SK-N-DZ (cell line): ENCODE measurements at places on chromosomes 7 and 10.

GRCh38 chr10:70198696-70199466 lies 28.6 kb upstream of the SAR1A start:
- no peak for DNase-seq

DNA sequence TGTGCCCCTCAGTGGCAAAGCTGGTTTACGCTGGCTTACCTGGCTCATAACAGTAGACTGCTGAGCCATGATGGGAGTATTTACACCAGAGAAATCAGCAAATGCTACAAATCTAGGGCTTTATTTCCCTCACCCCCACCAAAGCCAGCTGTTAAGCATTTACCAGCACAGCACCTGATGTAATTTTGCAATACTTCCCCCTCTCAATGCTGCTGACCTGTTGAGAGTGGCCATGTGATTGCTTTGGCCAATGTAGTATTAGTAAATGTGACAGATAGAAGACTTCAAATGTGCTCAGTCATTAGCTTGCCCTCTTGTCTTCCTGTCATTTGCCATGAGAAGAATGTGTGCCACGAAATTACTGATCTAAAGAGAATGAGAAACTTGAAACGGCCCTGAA lies 46.6 kb downstream of the HERPUD2 start:
- no peak for DNase-seq

DNA sequence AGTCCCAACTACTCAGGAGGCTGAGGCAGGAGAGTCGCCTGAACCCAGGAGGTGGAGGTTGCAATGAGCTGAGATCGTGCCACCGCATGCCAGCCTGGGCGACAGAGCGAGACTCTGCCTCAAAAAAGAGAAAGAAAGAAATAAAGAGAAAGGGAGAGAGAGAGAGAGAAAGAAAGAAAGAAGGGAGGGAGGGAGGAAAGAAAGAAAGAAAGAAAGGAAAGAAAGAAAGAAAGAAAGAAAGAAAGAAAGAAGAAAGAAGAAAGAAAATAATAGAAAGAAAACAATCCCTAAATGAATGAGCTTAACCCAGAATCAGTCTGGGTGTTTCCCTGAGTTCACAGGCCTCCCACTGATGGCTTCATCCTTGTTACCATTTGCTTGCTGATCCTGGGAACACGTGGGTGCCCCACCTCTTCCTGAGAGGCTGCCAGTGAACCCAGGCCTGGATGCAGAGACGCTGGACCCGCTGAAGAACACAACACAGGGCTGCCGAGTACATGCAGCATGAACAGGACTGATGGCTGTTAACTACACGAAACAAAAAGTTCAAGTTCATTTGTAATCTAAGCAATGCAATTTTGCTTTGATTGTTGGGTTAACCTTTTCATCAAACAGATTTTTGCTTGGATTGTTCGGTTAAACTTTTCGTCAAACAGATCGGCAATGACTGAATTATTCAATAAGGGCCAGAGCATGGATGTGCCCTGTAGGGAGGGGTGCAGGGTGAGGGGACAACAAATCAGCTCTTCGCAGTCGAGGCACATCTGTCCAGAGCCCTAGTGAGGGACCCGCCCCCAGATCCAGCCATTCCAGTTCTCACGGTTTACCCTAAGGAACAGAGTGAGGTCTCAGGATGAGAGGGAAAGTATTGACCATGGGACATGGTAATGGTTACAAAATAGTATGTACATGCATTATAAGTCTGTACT lies 11.5 kb downstream of the NPFFR1 start:
- no peak for DNase-seq

- DNase-seq: no peak
Observed at GRCh38 chr10:11089272-11089671, 71.6 kb downstream of the CELF2 start.

GRCh38 chr7:78296046-78296597 lies 497.5 kb downstream of the PHTF2 start:
- DNase-seq: no peak

- DNase-seq: no peak
Observed at GRCh38 chr7:29877196-29877595, 70.9 kb downstream of the WIPF3 start.

DNA sequence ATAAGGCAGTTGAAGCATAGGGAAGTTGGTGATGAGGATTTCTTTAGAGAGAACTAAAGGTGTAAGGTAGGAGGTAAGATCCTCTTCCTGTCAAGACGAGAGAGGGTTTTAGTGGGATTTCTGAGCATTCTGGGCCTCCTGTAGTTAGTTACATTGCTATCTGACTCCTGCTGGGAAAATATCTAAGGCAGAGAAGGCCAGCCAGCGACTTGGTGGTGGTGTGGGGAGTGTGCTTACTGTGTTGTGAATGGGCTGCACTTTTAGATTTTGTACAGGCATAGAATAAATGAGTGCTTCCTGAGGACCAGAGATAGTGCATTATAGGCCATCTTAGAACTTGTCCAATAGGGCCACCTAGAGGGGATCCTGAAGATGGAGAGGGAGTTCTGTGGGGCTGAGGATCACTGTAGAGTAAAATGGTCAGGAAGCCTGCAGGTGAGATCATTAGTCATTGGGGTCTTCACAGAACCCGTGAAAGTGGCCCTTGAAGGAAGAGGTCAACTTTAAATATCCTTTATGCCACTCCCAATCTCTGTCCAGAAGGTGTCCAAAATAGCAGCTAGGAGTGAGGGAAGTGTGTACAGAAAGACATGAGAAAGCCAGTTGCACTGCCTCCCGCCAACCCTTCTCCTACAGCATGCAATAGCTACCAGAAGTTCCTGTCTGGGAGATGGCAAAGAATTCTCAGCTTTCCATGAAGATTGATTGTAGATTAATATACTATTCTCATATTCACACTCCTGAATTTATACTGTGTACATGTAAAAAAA lies 266.6 kb downstream of the POLR1F start:
- peak; percentile 43 for DNase-seq

DNA sequence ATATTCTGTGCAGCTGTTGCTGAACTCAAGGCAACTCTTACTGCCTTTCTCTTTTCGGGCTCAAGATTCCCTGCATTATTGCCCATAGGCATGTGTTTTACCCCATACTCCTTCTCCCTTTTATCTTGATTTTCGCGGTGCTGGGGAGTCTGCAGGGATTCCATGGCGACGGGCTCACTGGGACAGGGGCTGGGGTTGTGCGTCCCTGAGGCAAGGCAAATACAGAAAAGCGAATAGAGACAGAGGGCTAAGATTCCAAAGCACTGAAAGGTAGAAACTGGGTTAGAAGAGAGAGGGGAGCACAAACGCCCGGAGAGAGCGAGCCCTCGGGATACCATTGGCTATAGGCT lies 519 bp upstream of the RPP38 start:
- no peak for DNase-seq

DNA sequence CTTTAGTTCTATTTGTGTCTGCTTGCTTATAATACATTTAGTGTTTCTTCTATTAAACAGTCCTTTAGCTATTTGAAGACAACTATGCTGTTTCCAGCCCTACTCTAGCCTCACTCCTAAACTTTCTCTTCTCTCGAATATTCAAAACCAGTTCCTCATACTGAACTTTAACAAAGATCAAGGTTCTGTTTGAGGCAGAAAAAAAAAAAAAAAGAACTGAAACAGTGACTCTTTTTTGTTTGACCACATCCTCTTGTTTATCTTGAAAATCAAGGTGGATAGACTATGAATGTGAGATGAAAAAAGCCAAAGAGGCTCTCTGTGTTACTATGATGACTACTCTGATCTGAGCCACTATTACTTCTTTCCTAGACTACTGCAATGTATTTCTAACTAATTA lies 154.3 kb downstream of the ZNF365 start:
- DNase-seq: no peak

DNA sequence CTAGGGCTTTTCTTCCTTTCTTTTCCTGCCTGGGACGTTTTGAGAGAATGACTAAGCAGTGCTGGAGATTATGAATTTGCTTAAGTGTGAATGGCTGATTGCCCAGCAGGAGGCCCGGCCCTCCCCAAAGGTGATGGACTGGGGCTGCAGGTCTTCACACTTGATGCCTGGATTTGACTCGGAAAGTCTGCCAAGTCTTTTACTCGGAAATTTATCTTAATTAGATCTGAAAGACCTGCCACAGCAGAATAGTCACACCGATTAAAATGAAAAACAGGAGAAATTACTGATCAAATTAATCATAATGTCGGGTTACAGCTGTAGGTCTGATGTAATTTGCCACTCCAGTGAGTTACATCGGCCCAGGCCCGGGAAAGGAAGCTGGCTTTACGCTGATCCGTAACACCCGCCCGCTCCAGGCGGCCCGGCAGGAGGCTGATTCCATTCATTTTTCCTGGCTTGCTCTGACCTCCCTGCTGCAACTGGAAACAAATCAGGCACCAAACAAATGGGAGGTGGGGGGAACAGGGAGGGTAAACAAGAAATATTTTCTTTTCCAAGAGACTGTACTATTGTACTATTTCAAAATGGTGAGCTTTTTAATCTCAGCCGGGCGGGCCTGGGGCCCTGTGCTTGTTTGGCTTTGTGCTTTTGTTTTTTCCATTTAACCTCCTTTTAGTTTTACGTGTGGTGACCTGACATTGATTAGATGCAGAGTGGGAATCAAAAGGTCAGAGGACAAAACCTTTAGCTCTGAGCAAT lies 212.4 kb upstream of the YAE1 start:
- DNase-seq: peak; percentile 88

DNA sequence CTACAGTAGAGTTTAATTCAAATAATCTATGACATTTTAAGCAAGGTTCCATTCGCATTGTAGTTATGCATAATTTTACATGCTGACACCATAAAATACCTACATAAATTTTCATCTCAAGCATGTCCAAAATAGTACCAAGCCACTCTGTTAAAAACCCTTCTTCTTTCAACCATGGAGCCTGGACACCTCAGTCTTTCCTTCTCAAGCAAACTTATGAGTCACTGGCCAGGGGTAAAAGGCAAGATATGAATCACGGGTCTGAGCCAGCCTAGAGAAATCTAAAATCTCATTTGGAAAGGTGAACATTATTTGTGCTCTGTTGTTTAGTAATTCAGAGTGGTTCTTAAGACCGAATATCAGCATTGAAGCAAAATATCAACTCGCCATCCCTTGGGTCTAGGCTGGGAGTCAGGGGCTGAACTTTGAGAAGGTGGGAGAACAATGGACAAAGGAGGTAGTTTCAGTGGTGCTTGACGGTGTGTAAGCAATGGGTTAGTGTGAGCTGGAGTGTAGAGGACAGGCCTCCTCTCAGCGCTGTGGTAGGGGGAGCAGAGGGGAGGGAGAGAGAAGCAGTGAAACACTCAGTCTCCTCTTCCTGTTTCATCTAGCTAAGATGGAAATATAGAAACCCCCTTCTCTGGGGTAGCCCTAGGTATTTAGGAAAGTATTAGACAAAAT lies 19.1 kb upstream of the GPAM start:
- DNase-seq: no peak
